Activated B cell treated with CpG ODN at 0.5 μM for 24 hours (primary cell): ENCODE measurements at places on chromosomes 2 and 18.

DNA sequence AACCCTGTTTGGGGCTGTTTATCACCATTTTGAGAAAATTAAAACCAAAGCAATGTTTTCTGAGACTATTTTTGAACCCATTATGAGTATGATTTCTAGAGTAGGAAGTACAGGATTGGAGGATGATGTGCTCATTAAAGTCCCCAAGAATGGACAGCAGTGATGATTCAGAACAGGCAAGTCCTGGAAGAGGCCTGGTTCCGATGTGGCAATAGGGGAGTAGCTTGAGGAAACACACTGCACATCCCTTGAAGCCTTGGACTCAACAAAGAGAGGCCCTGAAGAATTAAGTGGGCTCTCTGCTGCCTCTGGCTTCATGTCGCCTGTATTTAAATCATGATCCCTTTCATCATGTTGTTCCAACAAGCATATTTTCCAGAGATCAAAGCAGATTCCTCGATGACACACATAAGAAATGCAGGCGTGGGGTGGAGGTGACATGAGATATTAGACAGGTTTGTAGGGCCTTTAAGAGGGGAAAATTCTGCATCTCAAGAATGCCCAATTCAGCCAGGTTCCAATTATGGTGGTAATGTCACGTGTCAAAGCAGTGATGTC lies 242.2 kb downstream of the FHOD3 start:
- no peak for DNase-seq

- DNase-seq = no peak
Observed at GRCh38 chr2:136407952-136408318, 290.0 kb upstream of the CXCR4 start.

DNA sequence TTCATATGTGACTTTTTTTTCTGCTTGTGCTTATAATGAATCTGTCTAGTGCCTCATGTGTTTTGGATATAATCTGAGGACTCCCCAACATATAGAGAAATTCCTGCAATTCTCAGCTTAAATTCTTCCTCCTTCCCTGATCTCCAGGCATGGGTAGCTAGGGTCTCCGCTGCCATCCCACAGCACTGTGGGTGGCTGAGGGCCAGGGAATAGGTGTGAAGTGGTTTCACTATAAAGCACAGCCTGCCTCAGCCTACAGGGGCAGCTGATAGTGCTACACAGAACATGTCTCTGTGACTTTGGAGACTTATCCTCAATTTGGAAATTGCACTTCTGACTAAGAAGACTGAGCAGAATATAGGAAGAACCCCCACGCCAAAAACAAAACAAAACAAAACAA lies 137.3 kb upstream of the NABP1 start:
- DNase-seq = no peak

GRCh38 chr2:13504808-13505207 lies 788.1 kb downstream of the TRIB2 start:
- DNase-seq = no peak

DNA sequence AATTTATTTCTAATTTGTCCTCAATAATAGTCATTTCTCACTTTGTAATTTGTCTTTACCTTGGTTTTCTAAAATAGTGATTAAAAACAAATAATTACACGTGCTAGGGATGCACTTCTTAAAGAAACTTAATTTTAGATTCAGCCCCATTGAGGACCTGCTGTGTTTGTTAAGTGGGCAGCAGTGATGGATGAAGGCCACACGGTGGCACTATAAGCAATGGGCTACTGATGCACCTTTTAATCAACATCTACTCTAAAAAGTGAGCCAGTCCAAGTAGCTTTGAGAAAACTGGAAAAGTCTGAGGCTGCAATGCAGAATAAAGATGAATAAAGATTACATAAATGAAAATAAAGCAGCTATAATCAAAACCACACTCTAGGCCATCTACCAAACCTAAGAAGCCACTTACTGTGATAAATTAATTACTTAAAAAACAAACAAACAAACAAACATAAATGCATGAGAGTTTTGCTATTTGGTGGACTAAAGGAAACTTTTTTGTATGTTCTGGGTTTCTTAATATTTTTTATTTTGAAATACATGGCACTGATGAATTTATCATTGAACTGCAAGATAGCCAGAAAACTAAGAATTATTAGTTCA lies 89.3 kb downstream of the PDE11A start:
- no peak for DNase-seq

- DNase-seq = no peak
Observed at GRCh38 chr2:160087854-160088745, 25.7 kb upstream of the PLA2R1 start.

GRCh38 chr18:22250591-22250996 lies 81.2 kb downstream of the GATA6 start:
- DNase-seq = no peak

DNA sequence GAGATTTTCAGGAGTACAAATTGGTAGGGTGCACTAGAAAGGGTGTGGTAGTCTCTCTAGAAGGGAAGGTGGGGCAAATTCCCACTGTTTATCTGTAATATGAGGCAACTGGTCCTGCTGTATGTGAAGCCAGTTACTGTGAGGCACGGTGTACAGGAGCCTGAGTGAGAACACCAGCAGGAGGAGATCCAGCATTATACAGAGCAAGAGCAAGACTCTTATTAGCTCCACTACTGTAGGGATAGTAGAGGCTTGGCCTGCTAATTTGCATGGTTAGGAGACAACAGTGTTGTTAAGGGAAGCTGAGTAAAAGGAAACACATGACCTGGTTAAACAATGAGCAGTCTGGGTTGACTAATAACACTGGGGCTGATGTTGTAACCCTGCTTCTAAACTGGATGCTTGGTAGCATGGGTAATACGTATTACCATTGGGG lies 76.3 kb upstream of the WDSUB1 start:
- DNase-seq = no peak

- no peak for DNase-seq
Observed at GRCh38 chr2:123530004-123530403, 495.1 kb upstream of the CNTNAP5 start.

- no peak for DNase-seq
Observed at GRCh38 chr2:77538031-77538430, 15.9 kb upstream of the LRRTM4 start.

DNA sequence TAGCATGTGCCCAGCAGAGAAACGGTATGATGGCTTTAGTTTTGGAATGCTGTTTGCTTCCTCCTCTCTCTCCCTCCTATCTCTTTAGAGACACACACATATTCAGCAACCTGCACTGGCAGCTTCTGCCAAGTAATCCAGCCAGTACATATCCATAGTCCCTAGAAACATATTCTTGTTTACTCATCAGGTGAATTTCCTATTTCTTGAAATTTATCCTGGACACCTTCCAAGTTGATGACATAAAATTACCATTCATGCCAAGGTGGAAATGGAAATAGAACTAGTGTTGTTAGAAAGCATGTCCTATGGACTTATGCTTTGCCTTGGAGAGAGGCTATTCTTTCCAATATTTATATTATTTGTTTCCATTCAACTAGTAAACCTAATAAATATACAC lies 50.9 kb upstream of the RGPD4 start:
- no peak for DNase-seq

- no peak for DNase-seq
Observed at GRCh38 chr2:174263997-174264396, 15.7 kb upstream of the OLA1 start.

- no peak for DNase-seq
Observed at GRCh38 chr2:178287652-178288344, 93.5 kb downstream of the OSBPL6 start.

GRCh38 chr2:40325116-40325515 lies 126.8 kb downstream of the SLC8A1 start:
- no peak for DNase-seq

- DNase-seq = no peak
Observed at GRCh38 chr18:35174093-35174731, 66.6 kb upstream of the ZNF397 start.

GRCh38 chr2:189486237-189486770 lies 45.0 kb downstream of the WDR75 start:
- no peak for DNase-seq

- no peak for DNase-seq
Observed at GRCh38 chr18:79962311-79962710, 2.1 kb upstream of the HSBP1L1 start.

- no peak for DNase-seq
Observed at GRCh38 chr2:10033251-10034006, 9.9 kb upstream of the KLF11 start.

DNA sequence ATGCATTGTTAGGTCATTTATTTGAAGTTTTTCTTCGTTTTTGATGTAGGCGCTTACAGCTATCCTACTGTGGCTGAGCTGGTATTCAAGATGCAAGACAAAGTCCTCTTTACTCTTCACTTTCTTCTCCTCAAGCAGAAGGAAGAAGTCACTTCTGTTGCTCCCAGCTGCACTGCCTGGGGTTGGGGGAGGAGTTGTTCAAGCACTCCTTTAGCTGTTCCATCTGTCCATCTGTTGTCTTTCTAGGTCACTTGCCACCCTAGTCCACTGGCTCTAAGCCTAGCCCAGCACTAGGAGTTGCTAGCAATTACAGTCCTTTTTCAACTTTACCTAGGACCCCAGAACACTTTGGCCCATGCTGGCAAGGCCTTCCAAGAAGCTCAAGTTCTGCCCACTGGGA lies 200.6 kb upstream of the RBMS1 start:
- no peak for DNase-seq

DNA sequence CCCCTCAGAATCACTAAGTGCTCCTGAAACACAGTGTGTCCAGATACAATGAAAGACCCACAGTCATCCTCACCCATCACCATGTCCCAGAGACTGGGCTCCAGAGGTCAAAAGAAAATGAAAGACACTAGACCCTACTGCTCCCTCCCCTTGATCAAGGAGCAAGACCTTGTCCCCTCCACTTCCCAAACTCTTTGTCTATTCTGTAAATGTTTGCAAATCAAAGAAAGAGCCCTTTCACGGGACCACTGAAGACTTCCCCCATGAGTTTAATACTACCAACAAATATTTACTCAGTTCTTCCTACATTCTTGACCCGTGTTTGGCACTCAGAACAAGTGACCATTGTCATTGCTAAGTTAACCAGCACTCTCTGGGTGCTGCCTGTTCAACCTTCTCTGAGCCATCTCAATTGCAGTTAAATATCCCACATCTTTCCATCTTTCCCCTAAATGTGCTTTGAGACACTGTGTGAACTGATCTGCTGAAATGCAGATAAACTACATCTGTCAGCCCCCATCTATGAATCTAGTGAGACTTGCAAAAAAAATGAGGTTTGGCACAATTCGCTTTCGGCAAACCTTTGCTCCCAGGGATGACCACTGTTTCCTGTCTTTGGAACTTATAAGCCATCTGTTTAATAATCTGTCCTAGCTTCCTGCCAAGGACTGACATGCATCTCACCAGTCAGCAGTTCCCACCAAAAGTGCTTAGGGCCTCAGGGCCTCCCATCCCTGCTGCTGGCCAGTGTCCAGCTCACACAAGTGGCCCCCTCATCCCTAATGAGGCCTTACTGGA lies 170.3 kb downstream of the GFPT1 start:
- DNase-seq = no peak

GRCh38 chr2:135603543-135603942 lies 72.3 kb downstream of the R3HDM1 start:
- DNase-seq = no peak

DNA sequence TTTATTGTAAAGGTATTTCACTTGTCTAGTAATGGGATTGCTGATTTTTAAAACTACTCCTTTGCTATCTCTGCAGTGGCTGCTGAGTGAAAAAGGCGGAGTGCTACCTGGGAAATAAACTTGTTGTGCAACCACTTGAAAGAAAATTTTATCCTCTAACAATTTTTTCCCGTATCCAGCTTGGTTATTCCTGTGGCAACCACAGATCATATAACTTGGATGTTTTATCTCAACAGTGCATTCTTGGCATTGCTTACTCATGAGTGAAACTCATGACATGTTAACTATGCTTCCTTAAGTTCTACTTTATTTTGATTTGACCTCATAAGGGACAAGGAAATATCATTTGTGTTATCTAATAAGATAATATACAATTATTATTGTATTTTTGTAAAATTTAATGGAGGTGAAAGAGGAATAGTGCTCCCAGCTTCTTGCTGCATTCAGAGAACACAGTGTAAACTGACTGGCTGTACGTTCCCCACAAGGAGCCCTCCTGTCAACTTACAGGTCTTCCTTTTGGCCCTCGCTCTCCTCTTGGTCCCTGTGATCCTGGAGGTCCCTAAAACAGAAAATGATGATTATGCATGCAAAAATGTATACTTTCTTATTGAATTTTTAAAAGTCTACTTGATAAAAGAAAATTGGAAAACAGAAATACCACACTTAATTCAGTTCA lies 82.7 kb downstream of the COL5A2 start:
- DNase-seq = no peak

DNA sequence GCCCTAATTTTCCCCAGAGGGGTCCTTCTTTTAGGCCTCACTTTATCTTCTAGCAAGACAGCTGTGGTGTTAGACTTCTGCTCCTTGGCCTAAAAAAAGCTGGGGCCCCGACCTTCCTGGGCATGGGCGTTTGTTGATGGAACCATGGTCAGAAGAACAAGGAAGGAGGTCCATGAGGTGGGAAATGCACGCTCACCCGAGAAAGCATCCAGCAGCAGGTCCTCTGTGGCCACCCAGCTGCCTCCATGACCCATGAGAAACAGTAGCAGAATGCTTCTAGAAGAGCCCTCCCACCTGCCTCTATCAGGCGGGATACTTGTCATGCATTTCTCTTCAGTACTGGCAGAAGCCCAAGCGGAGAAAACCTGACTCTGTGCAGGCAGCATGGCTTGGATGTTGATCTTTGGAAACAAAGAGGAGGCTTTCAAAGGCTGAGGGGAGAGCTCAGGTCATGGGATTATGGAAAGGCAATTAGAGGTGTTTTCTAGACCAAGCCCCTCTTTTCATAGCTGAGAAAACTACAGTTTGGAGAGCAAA lies 249.1 kb downstream of the FAM210A start:
- DNase-seq = no peak

DNA sequence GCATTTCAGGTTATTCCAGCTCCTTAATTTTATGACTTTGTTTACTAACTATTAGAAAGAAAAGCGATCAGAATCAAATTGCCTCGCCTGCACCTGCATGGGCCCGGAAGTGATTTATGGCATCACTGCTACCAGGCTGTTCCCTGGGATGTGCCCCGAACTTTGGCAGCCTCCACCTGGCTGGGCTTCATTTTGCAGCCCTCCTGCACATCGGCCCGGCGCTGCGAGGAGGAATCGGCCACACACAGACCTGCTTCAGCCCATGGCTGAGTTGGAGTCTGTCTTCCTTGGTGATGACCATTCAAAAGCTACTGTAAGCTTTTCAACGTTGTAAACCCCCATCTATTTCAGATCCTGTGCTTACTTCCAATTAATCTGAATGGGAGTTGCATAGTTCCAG lies 638.0 kb downstream of the RNF144A start:
- DNase-seq = no peak

DNA sequence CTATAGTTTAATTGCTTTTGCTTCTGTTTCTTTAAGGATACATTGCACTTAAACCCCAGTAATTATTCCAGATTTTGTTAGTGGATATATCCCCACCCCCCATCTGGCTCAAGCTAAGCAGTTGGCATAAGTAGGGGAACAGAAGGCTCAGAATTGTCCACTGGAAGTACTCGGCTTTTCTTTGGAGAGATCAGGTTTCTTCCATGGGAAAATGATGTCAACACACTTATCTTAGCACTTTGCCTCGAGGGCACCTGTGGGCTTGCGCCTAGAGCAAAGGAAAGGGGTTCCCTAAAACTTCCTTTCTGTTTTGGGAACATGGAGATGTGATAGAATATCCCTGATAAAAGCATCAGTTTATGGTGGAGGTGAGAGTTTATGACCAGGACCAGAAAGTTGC lies 130.6 kb downstream of the FMNL2 start:
- no peak for DNase-seq
